ENCODE measurements at places on chromosomes 2 and 18.

DNA sequence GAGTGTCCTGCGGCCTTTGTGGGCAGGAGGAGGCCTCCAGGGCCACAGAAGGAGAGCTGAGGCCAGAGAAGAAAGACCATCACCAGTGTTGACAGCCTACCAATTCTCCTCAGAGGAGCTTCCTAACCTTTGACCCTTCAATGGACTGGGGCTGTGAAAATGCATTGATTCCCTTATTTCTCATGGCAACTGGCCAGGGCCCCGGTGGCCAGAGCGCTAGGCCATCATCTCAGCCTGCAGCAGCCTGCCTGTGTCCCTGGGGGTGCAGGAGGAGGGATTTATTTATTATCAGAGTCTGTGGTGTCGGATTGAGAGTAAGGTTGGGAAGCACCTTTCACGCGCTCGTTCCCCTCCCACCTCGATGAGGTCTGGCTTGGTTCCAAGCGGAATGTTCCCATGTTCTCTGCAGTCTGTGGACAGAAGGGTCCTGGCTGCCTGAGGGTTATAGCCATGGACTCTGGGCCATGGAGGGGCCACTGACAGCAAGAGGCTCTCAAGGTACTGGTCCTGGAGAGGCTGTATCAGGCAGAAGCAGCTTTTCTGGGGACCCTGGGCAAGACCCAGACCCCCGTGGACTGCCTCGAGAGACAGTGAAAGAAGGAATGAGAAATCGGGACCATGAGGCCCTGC is 53.8 kb downstream of the CYP27C1 start:
- DNase-seq = no peak

- DNase-seq = no peak
Observed at GRCh38 chr2:172808156-172808555, 72.5 kb downstream of the RAPGEF4 start.

- DNase-seq = no peak
Observed at GRCh38 chr2:66874411-66874810, 439.5 kb downstream of the MEIS1 start.

GRCh38 chr2:200603972-200604371 is 18.2 kb downstream of the AOX1 start:
- peak; percentile 31 for DNase-seq

DNA sequence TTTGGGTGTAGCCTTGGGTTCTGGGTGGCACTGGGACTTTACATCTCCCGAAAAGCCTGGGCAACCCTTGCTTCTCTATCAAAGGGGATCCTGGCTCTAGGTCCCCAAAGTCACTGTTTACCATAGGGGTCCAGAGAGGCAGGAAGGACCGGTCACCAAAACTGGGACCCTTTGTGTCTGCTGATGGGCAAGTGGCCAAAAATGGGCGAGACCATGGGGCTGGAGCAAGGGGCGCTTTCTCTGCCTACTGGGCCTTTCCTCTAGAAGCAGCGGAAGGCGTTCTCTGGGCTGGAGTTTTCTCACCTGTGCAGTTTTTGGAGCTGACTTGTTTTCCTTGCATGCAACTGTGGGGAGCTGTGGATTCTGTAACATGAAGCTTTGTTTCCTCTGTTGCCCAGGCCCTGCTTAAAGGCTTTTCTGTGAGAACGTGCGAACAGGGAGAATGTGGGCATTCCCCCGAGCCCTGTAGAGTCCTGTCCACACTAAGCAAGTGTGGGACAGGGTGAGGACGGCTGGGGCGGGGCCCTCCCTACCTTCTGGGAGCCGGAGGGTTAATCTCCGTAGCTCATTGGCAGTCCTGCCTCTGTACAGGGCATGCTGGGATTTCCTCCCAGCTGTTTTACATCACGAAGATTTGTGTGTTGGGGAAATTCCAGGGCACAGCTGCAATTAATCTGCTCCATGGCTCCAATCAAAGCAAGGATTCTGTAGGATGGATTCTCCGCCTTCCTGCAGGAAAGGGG is 50.2 kb downstream of the TGOLN2 start:
- DNase-seq = peak; percentile 44

DNA sequence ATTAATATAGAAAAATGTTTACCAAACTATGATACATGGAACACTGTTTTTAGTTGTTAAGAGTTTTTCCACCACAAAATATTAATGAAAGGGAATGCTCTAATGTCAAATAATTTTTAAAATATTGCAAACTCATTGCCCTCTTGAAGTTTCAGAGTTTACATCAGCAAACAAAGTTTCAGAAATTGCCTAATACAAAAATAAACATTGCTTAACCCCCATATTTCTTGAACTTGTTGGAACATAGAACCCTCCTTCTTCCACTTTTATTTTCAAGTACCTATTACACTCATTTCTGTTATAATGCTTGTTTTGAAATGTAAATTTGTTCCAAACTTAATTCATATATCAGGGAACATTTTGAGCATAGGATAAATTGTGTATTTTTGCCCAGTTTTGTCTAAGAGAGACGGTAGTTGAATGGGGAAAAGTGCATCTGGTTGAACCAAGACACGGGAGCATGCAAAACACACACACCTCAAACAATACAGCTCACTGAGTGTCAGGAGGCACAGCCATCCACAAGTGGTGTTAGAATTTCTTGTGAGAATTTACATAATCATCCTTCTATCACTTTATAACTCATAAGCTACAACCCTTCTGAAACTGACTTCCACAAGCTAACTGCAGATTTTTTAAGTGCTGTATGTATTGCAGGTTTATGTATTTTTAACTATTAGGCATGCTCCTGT is 5.3 kb upstream of the MC4R start:
- no peak for DNase-seq

DNA sequence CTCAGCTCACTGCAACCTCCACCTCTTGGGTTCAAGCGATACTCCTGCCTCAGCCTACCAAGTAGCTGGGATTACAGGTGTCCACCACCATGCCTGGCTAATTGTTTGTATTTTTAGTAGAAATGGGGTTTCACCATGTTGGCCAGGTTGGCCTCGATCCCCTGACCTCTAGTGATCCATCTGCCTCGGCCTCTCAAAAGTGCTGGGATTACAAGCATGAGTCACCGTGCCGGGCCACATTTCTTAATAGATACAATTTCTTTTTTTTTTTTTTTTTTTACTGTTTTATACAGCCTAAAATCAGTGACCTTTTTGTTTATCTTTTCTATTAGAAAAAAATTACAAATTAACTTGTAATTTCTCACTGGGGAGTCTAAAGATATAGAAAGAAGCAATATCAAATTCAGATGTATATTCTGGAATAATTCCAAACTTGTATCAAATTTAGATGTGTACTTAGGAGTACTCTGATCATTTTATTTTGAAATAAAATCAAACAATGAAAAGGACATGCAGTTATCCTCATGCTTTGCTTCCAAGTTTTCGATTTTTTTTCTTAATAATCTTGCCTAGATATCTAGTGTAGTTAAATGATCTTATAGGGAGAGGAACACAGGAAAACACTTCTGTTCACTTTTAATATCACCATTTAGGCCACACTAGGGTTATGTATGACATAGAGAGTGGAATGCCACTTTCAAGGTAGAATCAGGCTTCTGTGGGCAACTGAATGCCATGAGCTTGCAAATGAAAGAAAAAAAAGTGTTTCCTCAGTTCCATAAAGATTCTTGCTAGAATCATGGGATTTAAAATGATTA is 1089.3 kb downstream of the SUCLG1 start:
- peak; percentile 1 for DNase-seq

DNA sequence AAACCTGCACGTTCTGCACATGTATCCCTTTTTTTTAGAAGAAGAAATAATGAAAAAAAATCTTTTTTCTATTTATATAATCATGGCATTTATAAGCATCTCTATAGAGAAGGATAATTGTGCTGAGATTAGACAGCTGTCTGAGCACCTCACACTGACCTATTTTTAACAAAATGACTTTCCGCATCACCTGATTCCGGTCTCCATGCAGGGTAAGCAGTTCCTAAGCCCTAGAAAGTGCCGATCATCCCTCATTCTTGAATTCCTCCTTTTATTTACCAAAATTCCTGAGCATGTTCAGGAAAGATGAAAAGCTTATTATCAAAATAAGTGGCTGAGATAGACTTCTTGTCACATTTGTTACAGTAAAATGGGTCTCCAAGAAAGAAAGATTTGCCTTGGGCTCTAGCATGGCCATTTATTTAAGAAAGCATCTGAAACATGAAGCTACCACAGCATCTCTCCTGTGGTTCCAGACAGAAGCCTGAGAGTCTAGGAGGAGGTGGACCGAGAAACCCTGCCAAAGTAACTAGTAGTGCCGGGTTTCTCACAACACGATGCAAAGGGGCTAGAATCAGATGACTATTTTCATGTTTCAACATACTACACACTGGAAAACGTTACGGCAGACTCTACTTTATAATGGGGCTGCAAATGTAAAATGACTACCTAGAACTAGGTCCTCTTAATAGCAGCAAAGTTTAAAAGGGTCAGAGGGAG is 670 bp downstream of the GKN1 start:
- peak; percentile 32 for DNase-seq

Data from brain microvascular endothelial cell (primary cell).